ENCODE measurements at places on chromosomes 1 and 21. TPM values are rescaled to one million over a fixed set of nuclear protein-coding genes. Genes with fewer than 3 reads are reported as not detected.

Gene SH2D2A
- total RNA-seq = 0.89 TPM

Gene CGN
- 8.8 TPM for total RNA-seq

DNA sequence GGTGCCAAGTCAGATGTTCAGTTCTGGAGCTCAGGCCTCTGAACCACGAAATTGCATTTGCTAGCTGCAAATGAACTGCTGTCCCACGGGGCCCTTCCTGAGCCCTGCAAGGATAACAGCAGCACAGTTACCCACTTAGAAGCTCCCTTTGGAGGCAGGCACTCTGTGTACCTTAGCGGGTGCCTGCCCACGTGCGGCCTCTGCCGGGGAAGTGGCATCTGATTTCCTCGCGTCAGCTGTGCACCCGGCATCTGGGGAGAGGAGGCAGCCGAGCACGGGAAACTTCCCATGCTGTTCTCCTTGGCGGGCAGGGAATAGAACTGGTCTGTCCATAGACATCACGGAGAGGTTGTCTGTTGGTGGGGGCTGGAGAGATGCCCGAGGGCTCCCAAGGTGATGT, 148.0 kb upstream of the C1orf174 start:
- no peak for DNase-seq
- no peaks in the 10 kb centered on the region for H3K36me3 ChIP-seq
- H3K27ac ChIP-seq = no peak overlapping the region
- no peaks in the 10 kb centered on the region for H3K4me1 ChIP-seq
- H3K4me3 ChIP-seq = no peak overlapping the region
- no peaks in the 10 kb centered on the region for H3K27me3 ChIP-seq

DNA sequence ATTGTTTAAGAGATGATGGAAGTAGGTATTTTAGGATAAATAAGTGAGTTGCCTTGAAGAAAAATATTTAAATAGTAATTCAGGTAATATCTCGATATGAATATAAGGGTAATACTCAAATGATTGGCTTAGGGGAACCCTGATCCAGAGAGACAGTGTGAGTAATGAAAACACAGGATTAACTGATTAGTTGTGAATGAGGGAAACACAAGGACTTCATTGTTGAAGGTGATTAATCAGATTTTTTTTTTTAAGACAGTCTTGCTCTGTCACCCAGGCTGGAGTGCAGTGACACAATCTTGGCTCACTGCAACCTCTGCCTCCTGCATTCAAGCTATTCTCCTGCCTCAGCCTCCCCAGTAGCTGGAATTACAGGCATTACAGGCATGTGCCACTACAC, 12.7 kb downstream of the SLC25A33 start:
- H3K27ac ChIP-seq = no peak overlapping the region
- H3K4me1 ChIP-seq = peaks cover 3% of the 10 kb centered on the region
- H3K36me3 ChIP-seq = peaks cover 7% of the 10 kb centered on the region
- H3K4me3 ChIP-seq = no peak overlapping the region

Gene KCNA2
- 0.57 TPM for total RNA-seq
